ENCODE measurements at places on chromosomes 3 and 15. TPM values are rescaled to one million over a fixed set of nuclear protein-coding genes. Genes with fewer than 3 reads are reported as not detected.

DNA sequence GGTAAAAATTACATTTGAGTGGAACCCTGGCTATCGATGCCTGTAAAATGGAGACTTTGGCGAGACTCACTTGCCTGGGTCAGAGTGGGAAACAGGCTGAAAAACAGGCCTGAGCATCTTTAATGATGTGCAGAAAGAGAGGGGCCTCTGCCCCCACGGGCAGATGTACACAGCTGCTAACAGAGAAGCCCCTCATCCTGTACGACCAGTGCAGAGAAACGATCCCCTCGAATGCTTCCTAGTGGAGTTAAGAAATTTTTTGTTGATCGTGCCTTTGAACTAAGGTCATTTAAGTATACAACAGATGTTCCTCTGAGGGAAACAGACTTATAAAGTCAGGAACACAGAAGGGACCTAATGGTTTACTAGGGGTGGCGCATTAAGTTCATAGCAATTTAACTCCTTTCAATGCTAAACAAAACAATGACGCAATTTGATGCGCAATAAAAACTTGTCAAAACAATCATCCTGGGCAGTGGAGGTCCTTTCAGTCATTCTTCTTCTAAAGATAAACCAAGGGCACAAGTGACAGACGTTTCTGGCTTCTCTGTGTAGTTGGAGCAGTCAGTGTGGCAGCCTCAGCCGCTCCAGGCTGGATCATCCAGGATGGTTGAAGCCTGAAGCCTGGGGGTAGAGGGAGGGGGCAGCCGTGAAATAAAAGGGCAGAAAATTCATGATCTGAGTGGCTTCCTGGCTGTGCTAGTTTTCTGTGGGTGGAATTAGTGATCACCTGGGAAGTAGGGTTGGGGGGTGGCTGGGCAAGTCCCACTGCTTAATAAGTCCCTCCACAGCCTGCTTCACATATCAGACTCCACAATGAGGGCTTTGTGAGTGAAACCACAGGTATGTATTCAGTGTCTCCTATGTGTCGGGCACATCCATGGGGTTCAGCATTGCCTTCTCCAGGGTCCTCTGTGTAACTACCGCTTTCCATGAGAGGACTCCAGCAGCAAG lies 50.8 kb upstream of the MRPS22 start:
- no peak for DNase-seq

- DNase-seq, result no peak
These were observed 235.8 kb upstream of the ARHGEF26 start for GRCh38 chr3:153885359-153885758.

- no peak for DNase-seq
These were observed 3.1 kb upstream of the CERS3 start for GRCh38 chr15:100531823-100532327.

- no peak for DNase-seq
These were observed 16.2 kb upstream of the CCR9 start for GRCh38 chr3:45870099-45870498.

GRCh38 chr3:194750491-194750828 lies 64.8 kb downstream of the FAM43A start:
- no peak for DNase-seq

DNA sequence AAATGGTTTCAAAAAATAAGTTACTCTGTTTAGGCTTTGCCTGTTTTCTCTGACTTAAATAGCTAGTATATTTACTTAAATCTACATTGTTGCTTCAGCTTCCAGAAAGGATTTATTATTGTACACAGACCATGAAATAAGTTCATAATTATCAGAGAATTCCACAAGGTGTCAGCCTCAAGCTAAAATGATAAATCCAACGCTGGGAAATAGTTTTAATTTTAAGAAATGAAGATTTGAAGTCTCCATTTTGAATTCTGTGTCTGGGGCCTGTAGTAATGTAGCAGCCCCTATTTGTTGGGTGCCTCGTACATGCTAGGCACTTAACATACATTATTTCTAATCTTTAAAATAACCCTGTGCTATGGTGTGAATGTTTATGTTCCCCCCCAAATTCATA lies 92.6 kb upstream of the KCNMB2 start:
- DNase-seq, result no peak

Gene LRRC31
- not detected for polyA plus RNA-seq

Gene IL17RC
- 21.5 TPM for polyA plus RNA-seq

- no peak for DNase-seq
These were observed 42.0 kb downstream of the RASA2 start for GRCh38 chr3:141528800-141529199.

Gene TGM5
- 0.24 TPM for polyA plus RNA-seq

DNA sequence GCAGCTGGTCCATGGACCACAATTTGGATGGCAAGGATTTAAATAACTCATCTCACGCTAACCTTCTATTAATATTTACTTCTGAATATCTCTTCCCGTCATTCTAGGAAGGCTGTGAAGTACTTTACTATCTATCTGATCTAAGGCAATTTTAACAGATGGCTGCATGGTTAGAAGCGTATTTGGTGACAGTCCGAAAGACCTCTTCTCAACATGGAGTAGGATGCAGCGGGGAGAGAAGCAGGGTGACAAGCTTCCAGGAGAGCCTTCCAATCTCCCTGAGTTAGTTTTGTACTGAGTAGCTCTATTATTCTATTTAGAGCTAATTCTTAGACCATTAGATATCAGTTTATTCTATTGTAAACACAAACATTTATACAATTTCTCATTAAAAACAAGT lies 309.4 kb downstream of the PLCL2 start:
- DNase-seq, result no peak

DNA sequence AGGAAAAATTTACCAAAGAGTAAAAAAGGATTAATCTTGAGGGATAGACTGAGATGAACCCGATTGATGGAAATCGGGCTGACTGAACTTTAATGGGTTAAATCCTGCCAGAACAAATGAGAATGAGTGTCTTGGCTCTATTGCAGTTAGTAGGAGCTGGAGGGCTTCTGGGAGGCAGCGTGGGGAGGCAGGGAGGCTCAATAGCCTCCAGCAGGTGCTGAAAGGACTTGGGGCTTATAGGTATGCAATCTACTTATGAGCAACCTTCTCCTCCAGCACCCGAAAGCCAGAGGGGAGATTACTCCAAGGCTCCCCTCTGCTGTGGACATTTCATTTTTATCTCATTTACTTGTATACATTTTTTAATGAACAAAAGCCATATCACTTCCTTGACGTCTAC lies 1.0 kb upstream of the CRYBG3 start:
- DNase-seq, result no peak

DNA sequence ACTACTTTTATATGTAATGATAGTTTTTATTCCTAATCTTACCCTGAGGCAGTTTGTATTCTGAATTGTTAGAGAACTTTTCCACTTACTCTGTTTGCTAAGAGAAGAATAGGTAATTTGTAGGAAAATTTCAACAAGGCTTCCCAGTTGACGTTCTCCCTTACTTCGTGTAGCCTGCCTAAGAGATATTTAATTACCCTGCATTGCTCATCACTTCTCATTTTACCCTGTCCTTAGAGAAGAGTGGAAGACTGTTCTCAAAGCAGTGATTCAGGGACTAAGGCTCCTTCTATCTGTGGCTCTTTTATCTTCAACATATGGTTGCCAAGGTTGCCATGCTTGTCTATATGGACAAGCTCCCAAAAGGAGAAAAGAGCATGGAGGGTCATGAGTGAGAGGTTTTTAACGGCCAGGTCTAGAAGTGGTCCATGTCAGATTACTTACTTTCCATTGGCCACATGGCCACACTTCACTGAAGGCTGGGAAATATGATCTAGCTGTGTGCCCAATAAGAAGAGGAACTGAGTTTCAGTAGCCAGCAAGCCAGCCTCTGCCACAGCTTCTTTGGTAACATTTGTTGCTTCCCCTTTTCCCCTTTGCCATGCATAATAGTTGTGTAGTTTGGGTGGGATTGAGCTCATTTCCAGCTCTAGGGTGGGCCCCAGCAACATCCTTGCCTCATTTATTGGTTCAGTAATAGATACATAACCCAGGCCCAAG lies 22.1 kb downstream of the PDE8A start:
- DNase-seq, result no peak

GRCh38 chr3:149726716-149727407 lies 25.4 kb downstream of the COMMD2 start:
- no peak for DNase-seq

DNA sequence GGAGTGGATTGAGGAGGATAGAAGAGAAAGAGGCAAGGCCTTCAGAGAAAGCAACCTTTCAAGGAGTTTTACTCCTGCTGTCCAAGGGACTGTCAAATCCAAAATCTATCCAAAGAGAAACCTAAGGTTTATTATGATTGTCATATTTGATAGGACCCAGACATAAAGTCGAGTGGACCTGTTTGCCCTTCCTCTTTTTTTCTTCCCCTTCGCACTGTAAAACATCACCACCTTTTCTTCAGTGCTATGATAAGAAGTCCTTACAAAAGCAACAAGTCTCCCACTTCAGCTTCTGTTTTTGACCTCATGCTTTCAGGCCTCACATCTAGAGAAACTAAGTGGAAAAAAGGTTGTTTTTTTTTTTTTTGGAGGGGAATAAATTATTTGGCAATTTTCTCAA lies 73.0 kb downstream of the TRPC1 start:
- DNase-seq, result no peak

Gene MRPS11
- 42.9 TPM for polyA plus RNA-seq

DNA sequence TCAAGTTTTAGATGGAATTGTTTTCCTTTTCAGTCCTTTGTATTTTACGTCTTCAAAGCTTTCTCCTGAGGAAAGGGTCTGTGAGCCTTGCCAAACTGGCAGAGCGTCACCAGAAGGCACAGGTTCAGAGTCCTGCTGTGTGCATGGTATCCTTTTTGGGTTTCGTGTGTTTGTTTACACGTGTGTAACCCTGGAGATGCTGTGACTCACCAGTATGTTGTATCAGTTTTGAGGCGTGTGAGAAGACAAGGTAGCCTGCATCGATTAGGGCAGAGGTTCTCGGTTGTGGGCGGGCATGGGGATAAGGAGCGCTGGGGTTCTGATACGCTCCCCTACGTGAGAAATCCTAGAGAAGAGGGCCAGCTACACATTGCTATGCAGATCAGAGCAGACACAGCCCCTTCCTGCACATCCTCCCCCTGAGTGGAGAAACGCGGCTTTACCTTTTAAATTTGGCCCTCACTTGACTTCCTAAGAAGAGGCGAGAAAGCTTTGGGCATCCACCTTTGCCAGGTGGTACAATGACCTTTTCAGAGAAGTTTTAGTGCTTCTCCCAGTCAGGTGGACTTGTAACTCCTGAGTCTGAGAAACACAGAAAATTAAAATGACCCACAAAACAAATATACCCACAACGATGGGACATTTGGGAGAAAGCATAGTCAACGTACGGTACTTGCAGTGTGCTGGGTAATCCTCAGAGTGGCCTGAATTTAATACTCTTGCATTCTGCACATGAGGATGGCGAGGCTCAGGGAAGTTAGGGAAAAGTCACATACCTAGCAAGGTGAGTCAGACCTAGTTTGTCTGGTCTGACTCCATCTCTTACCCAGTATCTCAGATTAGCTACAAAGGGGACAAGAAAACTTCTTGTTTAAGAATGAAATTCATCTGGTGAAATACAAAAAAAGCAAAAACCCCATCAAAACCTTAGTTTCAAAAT lies 38.1 kb downstream of the TRAK1 start:
- DNase-seq, result no peak

DNA sequence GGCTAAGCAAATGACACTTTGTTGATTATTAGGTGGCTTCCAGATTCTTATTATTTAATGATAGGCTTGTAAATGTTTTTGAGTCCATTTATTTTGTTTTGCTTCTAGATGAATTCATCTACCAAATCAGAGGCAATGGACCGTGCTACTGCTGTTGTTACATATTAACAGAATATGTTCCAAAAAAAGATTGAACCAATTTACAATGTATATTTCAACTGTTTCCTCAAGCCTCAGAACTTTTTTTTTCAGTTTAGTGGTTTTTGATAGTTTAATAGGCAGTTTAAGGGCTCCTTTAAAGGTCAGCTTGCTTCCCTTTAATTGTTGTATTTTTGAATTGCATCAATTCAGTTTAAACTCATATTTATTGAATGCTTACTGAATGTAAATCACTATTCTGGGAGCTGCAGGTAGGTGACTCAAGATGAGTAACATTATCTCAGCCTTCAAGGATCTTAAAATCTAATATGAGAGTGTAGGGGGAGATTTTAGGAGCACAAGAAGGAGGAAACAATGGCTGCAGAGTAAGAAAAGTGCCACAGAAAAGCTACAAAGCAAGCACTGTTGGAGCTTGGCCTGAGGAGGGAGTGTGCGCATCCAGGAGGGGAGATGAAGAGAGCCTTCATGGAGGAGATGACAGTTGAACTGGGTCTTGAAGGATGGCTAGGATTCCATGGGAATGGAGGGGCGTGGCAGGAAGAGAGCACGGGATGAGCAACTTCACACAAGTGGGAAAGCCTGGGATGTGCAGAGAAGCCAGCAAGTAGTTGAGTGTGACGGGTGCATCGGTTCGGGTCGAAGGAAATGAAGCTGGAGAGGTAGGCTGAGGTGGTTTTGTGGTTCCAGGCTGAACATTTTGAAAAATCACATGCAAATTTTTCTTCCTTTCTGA lies 14.7 kb downstream of the MAP2K1 start:
- no peak for DNase-seq

GRCh38 chr3:142210144-142210543 lies 15.2 kb downstream of the GK5 start:
- no peak for DNase-seq

- DNase-seq, result peak; percentile 0
These were observed 74.0 kb upstream of the MANF start for GRCh38 chr3:51311055-51311454.

- DNase-seq, result peak; percentile 68
These were observed 84.8 kb downstream of the COL6A5 start for GRCh38 chr3:130430266-130430665.

Gene DLEC1
- 0.41 TPM for polyA plus RNA-seq

Gene CLDN18
- 0.35 TPM for polyA plus RNA-seq

- DNase-seq, result peak; percentile 37
These were observed 101.8 kb downstream of the BDH1 start for GRCh38 chr3:197454014-197454413.

DNA sequence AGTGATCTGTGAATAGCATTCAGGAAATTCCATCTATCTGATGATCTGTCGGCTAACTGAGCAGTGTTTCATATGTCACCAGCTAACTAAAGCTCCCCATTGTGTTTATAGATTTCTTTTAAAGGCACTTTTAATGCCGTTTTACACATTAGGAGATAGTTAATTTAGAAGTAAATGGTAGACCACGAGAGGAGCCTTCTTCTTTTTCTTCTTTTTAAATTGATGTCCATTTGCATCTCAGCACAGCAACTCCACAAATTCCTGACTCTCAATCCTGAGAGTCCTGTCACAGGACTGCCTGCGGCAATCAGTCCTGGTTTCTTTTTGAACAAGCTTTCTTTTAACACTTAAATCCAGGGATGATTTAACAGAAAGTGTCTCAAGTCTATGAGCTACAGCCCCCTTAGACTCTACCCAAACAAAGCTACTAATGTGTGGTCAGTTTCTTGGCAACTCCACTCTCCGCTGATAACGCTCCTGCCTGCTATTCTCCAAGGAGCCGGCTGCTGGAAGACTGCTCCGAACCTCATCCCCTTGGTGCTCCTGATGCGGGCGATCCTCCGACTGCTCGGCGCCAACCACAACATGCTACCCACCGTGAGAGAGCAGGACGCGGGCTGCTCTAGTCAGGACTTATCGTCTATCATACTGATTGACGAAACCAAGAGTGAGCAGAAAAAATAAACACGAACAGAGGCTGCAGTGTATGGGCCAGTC lies 421.4 kb downstream of the MECOM start:
- no peak for DNase-seq

Data from muscle of back (tissue), 13 donors.